Vagina (tissue), 2 donors: ENCODE measurements at places on chromosomes 2 and 18. TPM values are rescaled to one million over a fixed set of nuclear protein-coding genes. Genes with fewer than 3 reads are reported as not detected.

Gene SAG
- total RNA-seq = not detected

Gene GPR75
- total RNA-seq = 5.4 TPM

Gene RPRM
- 2.9 TPM for total RNA-seq

Gene ITGA6
- 82.3 TPM for total RNA-seq

Gene SNX17
- total RNA-seq = 99.2 TPM

Gene FAM110C
- total RNA-seq = 27.3 TPM

Gene DAW1
- not detected for total RNA-seq

Gene LNPK
- 32.7 TPM for total RNA-seq

Gene GYPC
- total RNA-seq = 84.2 TPM

Gene UPP2
- not detected for total RNA-seq

Gene SP5
- 1.7 TPM for total RNA-seq

Gene CRIM1
- 60.4 TPM for total RNA-seq

Gene CNTNAP5
- not detected for total RNA-seq

Gene ABCG8
- total RNA-seq = not detected

Gene XRCC5
- total RNA-seq = 118 TPM
